Stimulated activated CD4-positive, alpha-beta T cell treated with anti-CD3 and anti-CD28 coated beads, Interleukin-1b, Interleukin-23, amount 100 ng/mL, for 1 hour (primary cell): ENCODE measurements at places on chromosomes 2 and 18.

DNA sequence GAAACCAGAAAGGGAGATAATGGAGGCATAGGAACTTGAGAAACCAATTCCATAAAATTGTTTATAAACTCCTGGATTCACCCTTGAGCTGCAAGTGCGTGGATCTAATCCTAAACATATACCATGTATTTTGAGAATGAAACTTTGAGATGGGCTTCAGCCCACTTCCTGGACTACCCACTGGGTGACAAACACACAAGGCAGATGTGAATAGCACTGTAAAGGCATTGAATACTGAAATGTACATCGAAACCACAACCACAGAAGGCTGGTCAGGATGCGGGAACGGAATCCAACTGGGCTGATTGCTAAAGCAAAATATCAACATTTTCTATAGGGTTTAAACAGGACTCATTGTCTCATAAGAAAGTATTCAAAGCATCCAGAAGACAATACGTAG lies 228.5 kb upstream of the ZEB2 start:
- DNase-seq, result no peak

DNA sequence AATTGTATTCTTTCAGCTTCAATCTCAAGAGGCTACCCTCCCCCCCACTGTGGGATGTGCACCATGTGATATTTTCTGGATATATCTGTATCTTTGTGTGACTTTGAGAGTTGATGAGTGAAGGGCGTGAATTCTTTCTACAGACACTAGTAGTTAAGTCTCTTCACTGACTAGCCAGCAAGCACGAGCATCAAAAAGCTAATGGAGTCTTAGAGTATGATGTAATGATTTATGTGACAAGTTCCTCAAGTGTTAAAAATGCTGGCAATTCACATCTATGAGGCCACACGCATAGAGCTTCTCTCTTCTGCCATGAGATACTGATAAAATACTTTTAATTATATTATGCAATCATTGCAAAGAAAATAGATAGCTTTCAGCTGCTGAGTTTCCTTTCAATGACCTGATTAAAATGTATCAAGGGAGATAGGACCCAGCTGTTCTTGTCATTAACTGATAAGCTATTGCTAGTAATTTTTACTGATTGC lies 304.8 kb downstream of the TRIB2 start:
- DNase-seq, result no peak

- no peak for DNase-seq
Observed at GRCh38 chr18:34929336-34929780, 111.9 kb upstream of the MAPRE2 start.

DNA sequence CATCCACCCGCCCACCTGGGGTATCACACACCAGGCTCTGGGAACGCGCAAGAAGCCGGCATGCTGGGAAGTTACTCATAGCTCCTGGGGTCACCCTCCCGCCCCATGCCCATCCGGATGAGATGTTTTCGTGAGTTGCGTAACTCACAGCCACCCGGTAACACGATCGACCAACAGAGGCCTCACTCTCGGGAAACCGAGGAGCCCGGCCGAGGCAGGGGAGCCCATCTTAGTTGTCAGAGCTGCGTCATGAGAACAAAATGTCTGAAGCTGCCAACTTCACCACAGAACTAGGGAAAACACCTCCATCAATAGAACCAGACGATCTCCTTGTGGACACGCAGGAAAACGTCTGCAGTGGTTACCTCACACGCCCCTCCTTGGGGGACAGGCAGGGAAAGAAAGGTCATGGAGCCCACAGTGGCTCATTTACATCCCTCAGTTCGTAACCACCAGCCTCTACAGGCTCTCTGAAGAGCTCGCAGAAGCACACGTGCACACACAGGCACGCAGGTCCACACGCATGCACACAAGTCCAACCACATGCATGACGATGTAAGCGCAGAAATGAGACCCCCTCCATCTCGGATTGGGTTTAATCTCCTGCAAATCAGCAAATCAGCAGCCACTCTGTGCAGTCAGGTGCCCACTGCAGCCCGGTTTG lies 26.2 kb downstream of the ADI1 start:
- no peak for DNase-seq
